Stimulated activated CD8-positive, alpha-beta memory T cell treated with anti-CD3 and anti-CD28 coated beads, Interleukin-15, amount 100 ng/mL, for 24 hours (primary cell): ENCODE measurements at places on chromosomes 2 and 18.

DNA sequence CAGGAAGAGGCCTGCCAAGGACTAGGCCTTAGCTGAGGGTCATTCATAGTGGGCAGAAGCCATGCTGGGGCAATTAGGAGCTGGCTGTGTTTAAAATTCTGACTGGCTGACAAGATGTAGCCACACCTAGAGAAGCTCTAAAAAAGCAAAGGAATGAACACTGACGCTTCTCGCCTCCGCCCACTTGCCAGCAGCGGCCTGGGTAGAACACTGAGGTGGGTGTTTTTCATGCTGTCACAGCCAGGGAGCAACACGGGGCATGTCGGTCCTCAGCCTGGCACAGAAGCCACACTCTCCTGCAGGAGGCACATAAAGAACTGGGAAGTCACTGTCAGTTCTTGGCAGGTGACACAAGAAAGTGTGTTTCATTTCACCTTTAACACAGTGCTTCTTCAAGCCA lies 10.4 kb downstream of the CHST10 start:
- DNase-seq: no peak

DNA sequence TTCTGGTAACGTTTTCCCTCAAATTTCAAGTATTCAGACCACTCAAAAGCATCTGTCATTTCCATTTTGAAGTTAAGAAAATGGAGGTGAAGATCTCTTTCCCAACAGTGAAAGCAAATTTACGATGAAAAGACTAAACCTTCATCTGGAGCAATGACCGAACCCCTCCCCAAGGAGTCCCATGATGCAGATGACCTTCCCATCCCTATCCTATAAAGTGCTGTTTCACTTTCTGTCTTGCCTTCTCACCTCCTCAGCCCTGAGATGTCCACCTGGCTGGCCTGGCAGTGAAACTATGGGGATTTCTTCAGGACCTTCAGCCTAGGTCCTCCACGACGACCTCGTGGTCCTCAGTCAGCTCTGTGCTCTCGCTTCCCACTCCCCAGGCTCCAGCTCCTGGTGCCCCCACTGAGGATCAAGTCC lies 925 bp upstream of the NPC1 start:
- DNase-seq: no peak

- no peak for DNase-seq
These were observed 181.4 kb downstream of the OSR1 start for GRCh38 chr2:19176977-19177376.

DNA sequence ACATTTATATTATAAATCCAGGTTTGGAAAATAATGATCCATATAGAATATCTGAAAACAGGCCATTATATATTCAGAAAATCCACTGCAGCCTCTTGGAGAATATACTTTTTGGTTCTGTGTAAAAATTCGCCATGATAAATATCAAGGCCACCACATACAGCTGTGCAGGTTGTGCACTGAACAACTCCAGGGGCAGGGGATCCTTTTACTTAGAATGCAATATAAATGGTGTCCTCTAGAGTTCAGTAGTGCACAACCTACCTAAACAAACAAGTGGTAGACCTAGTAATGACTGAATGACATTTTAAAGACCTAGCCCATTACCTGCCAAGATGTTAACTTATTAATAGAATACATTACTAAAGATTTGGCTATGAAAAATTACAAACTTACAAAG lies 22.4 kb downstream of the MOGAT1 start:
- DNase-seq: no peak
